ENCODE measurements at places on chromosomes 12 and 14.

GRCh38 chr14:61300754-61301153, 19.6 kb upstream of the TMEM30B start:
- no peak for DNase-seq

DNA sequence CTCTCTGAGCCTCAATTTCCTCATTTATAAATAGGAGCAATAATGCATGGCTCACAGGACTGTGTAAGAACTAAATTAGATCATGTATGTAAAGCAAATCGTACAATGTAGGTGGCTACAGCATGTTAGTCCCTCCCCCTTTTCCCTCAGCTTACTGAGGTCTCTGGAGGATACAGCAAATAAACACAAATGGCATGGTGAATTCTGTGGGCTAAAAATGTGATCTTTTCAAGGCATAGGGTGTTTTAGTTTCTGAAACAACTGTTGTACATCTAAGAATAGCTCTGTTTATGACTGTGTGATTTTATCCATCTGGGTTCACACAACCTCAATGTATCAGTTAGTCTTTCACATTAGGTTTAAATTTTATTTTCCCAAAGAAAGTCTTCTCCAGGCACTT, 121.2 kb upstream of the PLEKHG7 start:
- no peak for DNase-seq

DNA sequence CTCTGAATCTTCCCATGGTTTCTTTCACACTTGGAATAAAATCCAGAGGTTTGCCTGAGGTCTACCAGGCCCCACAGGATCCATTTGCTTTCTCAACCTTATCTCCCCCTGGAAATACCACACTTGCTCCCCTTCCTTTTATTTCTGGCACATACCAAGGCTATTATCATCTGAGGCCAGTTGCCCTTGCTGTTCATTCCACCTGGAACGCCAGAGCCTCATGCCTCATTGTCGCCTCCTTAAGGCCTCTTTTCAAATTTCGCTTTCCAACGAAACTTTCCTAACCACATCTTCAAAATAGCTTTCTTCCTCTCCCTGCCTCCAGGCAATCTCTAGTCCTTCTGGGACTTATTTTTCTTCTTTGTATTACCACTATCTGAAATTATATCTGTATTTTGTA, 11.2 kb upstream of the LRIG3 start:
- DNase-seq = no peak

GRCh38 chr12:6295094-6295811, 15.2 kb upstream of the PLEKHG6 start:
- no peak for DNase-seq

DNA sequence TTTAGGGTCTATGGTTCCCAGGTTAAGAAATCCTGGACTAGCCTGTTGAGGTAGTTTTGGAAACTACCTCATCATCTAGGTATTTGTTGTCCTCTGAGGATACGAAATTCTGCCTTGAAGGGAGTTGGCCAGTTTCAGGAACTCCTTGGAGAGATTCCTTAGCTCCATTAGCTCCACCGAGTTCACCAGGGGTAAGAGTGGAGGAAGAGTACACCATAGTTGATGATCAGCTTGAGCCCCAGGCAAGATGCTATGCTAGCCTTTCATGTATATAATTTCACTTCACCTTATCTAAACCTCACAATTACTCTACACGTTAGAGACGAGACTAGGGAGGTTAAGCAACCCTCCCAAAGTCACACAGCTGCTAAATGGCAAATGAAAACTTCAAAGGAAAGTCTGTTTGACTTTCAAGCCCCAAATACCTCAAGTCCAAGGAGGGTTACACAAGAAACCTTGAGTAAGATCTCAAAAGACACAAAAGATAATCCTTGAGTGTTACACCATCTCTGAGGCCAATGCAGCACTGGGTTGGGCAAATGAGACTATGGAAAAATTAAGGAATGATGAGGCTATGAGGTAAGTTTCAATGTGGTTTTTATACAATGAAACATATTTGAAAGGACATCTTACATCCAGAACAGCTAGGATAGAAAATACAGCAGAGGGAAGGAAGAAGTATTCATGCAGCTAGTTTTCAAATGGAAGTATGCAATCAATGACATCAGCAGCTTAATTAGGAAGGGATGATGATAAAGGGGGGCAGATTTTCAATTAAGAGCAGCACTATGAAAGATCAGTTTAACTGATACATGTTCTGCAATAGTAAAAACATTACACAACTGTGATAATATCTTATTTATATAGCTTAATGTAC, 97.2 kb upstream of the KRAS start:
- no peak for DNase-seq

DNA sequence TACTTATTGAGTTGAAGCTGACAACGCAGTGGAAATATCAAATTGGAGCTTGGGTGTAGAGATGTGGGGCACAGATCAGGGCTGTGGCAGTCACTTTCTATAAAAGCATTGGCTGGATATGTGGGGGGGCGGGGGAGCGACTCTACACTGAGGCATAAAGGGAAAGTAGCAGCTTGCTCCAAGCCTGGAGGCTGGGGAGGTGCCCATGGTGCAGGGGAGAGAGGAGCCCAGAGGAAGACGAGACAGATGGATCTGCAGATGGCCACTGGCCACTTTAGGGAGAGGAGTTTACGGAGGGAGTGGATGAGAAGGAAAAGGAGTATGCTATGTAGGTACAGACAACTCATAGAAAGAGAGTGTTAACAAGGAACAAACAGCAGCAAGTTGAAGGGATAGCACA, 13.5 kb upstream of the NGB start:
- DNase-seq = peak; percentile 90

DNA sequence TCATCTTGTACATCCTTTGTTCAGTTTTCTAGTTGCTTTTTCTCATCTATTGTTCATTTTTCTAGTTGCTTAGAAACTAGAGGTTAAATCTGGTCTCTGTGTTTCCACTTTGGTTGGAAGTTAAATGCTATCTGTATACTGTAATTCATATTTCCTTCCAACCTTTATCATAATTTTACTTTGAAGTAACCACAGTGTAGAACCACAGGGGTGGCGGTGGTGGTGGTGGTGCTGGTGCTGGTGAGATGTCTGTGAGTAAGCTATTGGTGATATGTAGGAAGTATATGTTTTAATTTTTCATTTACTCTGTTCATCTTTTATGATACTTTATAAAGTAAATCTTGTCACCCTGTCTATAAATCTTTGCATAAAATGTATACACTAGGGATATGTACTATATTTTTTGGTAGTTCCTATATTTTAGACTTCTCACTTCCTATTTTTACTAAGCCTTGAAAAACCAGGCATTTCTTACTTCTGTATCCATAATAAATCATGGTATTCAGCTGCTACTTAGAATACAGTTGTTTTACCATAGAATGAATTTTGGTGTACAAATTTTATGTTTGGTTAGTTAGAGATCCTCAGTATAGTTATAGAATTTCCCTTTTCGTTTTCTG, 31.9 kb downstream of the CCDC91 start:
- no peak for DNase-seq

- no peak for DNase-seq
Observed at GRCh38 chr14:102980409-102980810, 57.9 kb downstream of the AMN start.

DNA sequence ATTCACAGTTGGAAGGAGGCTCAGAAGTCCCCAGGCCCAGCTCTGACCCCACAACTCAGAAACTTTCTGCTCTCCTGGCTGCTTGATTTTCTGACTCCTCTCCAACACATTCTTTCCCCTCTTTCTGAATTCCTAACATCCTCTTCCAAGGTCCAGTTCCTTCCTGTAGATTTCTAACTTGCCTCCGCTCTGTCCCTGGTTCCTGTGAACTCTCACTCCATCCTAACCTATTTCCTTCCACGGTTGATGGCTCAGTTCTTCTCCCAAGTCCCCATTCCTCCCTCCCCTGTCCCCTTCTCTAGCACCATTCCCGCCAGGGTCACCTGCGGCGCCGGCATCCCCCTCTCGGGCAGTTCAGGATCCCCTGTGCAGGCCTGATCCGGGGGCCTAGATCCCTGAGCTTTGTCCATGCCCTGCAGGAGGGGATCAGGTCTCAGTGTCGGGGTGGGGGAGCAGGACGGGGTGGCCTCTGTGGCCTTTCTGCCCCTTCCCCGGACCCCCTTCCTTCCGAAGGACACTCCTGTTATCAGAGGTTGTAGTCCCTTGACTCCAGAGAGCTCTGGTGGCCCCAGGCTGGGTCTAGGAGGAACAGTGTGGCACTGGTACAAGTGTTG, 6.0 kb upstream of the SLC22A17 start:
- no peak for DNase-seq

GRCh38 chr12:122067966-122068365, 10.6 kb upstream of the MLXIP start:
- no peak for DNase-seq

- no peak for DNase-seq
Observed at GRCh38 chr12:27794818-27795584, 15.0 kb upstream of the MANSC4 start.

- no peak for DNase-seq
Observed at GRCh38 chr14:99718811-99719192, 34.7 kb downstream of the CYP46A1 start.

DNA sequence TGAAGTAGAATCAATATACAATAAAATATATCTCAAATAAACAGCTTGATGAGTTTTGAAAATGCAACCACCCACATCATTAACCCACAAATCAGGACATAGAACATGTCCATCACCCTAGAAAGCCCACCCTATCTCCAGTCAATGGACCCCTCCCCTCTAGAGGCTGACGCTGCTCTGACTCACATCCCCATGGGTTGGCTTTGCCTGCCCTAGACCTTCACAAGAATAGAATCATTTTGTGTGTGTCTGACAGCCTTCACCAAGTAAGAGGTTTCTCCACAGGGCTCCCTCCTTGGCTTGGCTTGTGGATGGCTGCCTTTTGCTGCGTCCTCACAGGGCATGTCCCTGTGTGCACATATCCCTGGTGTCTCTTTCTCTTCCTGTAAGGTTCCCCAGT, 250.2 kb upstream of the RTL1 start:
- no peak for DNase-seq

GRCh38 chr12:91215940-91216454, 33.4 kb upstream of the DCN start:
- DNase-seq = no peak

DNA sequence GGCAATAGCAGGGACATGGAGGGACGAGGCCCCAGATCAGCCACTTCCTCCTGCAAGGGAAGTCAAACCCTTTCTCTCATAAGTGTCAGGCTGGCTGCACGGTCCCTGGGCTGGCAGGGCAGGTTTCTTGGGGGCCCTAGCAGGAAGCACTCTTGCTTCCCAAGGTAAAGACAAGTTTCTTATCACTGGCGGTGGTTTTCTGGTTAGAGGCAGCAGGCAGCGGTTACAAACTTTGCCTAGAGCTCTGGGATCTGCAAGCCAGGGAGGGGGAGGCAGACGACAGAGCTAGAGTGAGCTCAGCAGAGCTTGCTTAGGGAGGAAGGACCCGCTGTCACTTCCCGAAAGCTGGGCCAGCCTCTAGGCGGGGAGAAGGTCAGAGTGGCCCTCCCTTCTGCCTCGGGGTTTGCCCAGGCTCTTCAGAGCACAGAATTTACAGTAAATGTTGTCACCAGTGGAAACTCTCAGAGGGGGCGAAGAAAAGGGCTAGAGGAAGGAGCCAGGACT, 20.4 kb downstream of the BATF start:
- DNase-seq = peak; percentile 33

DNA sequence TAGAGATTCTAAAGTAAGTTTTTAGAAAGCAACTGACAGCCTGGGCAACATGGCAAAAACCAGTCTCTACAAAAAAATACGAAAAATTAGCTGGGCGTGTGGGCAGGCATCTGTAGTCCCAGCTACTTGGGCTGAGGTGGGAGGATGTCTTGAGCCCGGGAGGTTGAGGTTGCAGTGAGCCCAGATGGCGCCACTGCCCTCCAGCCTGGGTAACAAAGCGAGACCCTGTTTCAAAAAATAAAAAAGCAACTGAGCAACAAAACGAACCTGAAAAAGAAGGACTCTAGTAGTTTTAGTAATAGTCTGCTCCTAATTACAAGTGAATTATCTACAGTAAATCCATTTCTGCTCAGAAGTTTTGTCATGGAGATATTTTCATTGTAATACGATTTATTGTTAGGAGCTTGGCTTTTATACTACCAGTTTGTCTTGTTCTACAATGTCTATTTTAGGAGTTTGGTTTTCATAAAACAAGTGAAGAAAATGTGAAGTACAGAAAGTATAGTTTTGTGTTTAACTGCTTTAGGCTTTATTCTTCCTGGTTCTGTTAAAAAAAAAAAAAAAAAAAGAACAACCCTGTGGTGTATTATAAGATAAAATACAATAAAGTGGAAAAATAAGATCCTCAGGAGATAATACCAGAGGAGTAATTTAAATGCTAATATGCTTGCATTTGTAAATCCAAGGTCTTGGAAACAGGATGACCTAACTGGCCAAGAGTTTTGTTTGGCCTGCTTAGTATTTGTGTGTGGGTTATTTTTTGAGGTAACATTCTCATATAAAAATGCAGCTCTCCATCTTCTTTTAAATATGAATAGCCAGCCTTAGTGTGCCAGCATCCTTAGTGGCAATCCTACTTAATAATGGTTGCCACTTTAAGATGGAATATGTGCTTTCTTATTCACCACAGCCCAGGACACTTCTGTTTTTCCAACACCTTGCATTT, 2.8 kb downstream of the TMX1 start:
- no peak for DNase-seq

GRCh38 chr12:12486661-12487240, 75.9 kb downstream of the DUSP16 start:
- no peak for DNase-seq

DNA sequence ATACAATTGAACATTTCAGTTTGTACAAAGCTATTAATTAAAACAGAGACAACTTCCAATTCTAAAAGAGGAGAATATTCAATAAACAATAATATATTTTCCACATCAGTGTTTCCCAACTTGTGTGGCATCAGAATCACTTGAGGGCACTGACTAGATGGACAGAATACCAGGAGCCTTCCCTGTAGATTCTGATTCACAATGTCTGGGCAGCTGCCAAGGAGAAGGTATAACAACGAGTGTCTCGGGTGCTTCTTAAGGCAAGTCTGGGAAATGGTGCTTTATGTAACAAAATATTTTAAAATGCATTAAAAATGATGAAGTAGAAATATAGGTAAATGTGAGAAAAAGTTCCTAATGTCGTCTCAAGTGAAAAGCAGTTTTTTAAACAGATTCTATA, 26.2 kb downstream of the GALC start:
- DNase-seq = no peak

GRCh38 chr14:35576260-35576659, 42.3 kb downstream of the INSM2 start:
- DNase-seq = no peak

DNA sequence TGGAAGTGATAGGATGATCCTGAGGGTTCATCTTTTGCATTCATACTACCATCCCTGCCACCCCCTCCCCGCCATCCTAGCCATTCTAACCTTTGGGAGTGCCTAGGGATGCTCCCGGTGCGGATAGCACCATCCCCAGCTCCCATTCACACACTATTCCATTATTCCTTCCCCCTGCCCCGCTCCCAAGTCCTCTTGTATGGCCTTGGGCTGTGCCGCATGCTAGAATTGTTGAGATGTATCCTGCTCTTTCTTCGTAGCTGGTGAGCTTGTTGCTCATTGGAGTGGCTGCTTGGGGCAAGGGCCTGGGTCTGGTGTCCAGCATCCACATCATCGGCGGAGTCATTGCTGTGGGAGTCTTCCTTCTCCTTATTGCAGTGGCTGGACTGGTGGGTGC, 644 bp downstream of the TSPAN31 start:
- no peak for DNase-seq

GRCh38 chr12:40559865-40560264, 132.4 kb upstream of the CNTN1 start:
- DNase-seq = no peak
